PC-3 (cell line): ENCODE measurements at places on chromosomes 7 and 10. TPM values are rescaled to one million over a fixed set of nuclear protein-coding genes. Genes with fewer than 3 reads are reported as not detected.

The ALOX5 gene
- 0.11 and 0.92 TPM in 2 replicates for total RNA-seq

The KAT6B gene
- 83.0 and 94.5 TPM in 2 replicates for total RNA-seq

The LOXL4 gene
- total RNA-seq, result 7.8 and 8.2 TPM in 2 replicates

The PON3 gene
- total RNA-seq, result not detected in 2 replicates

The PON1 gene
- total RNA-seq, result not detected in 2 replicates

GRCh38 chr10:77120666-77121376, 516.8 kb downstream of the KCNMA1 start:
- DNase-seq, result no peak

DNA sequence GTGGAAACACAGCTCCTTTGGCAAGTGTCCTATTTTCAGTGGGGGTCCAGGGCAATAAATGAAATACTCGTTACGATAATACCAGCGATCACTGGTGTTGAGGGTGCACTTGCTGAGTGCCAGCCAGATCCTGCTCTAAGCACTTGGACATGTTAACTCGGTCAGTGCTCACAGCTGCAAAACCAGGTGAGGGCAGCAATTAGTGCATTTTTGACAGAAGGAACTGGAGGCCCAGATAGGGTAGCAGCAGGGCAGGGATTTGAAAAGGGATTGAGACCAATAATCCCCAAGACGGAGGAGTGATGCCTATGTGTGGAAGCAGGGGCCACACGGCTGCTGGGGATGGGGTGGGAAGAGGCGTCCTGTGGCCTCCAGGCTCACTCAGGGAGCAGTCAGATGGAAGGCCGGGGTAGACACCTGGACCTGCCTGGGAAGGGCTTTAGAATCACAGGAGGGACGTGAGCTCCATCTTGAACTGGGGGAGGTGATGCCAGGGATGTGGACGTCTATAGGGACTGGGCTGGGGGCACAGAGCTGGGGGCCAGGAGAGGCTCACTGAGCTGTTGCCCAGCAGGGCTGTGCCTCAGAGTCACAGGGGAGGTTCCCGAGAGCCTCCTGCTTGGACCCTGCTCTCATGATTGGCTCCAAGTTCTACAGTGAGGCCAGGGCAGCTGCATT, 14.3 kb downstream of the PTPRE start:
- DNase-seq, result no peak

GRCh38 chr10:86391236-86391840, 24.7 kb upstream of the GRID1 start:
- no peak for DNase-seq

- DNase-seq, result peak; percentile 36
These were observed 23.9 kb downstream of the KLF6 start for GRCh38 chr10:3761021-3761686.

DNA sequence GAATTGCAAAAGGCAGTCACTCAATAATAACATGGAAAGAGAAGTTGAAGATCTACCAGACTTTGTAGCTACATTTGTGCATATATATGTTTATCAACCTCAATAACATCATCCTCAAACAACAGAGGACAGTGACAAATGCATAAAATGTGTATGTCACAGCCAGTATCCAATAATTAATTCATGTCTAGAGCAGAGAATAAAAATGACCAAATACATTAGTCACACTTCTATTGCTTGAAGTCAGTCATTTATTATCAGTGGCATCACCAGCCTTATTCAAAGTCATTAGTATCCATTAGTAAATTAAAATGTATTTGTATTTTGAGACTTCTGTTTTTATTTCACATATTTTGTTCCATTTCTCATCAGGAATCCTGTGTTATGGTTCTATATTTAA, 852.8 kb downstream of the XPNPEP1 start:
- no peak for DNase-seq

GRCh38 chr7:80240265-80241025, 105.8 kb downstream of the GNAI1 start:
- DNase-seq, result peak; percentile 43

DNA sequence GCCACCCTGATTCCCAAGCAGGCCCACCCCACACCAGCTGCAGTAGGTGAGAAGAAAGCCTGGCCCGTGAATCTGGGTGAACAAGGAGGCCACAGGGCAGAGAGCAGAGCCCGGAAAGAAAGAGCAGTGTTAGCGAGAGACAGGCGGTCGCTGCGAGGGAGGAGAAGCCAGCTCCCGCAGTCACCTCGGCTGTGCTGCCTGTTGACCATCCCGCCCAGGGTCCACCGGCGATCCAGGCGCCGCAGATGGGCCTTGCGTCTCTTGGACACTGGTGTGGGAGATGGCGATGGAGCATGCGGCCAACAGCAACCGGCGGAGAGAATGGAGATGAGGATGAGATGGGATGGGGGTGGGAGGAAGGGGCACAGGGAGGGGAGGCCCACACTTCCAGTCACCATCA, 128.8 kb downstream of the NEURL1 start:
- DNase-seq, result no peak

GRCh38 chr10:42609872-42610271, 28.5 kb downstream of the ZNF33B start:
- no peak for DNase-seq

DNA sequence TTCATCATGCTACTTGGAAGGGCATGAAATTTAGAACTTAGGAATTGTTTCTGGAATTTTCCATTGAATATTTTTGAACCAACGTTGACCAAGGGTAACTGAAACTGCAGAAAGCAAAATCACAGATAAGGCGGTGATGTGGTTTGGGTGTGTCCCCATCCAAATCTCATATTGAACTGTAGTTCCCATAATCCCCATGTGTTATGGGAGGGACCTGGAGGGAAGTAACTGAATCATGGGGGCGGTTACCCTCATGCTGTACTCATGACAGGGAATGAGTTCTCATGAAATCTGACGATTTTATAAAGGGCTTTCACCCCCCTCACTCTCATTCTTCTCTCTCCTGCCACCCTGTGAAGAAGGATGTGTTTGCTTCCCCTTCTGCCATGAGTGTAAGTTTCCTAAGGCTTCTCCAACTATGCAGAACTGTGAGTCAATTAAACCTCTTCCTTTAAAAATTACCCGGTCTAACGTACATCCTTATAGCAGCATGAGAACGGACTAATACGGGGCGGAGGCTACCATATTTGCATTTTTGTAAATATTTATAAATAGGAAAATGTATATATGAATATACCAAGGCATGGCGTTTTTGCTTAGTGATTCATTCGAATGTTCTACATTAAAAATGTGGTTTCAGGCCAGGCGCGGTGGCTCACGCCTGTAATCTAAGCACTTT, 12.4 kb downstream of the NMT2 start:
- no peak for DNase-seq

DNA sequence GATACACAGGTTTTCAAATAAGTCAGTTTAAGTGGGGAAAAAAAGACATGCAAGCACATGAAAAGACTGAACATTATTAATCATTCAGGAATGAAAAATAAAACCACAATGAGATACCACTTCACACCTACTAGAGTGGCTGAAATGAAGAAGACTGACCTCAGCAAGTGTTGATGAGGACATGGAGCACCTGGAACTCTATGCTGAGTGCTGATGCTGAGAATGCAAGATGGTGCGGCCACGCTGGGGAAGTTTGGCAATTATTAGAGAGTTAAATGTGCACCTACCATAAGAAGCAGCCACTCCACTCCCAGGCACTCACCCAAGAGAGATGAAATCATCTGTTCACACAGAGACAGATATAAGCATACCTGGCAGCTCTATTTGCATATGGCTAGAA, 32.9 kb upstream of the ELFN1 start:
- DNase-seq, result no peak
